ENCODE measurements at places on chromosomes 7 and 10.

GRCh38 chr10:82089327-82089726 is 214.3 kb downstream of the NRG3 start:
- no peak for DNase-seq

DNA sequence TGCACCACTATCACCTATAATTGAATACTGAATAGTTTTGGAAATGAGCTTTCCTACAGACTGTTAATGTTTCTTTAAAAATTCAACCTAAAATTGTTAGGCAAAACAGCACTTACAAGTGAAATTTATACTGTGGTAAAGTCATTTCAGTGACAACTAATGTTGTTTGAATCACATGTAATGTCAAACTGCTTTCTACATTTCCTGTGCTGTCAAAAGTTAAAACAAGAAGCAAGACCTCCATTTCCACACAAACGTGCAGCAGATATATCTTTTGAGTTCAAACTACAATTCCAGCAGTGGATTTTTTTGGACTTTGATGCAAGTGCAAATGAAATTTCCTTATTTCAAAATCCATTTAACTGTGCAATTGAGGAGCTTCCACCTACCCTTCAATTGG is 199.8 kb downstream of the RNLS start:
- DNase-seq, result no peak

GRCh38 chr7:119197877-119198527 is 973.5 kb downstream of the ANKRD7 start:
- DNase-seq, result no peak

DNA sequence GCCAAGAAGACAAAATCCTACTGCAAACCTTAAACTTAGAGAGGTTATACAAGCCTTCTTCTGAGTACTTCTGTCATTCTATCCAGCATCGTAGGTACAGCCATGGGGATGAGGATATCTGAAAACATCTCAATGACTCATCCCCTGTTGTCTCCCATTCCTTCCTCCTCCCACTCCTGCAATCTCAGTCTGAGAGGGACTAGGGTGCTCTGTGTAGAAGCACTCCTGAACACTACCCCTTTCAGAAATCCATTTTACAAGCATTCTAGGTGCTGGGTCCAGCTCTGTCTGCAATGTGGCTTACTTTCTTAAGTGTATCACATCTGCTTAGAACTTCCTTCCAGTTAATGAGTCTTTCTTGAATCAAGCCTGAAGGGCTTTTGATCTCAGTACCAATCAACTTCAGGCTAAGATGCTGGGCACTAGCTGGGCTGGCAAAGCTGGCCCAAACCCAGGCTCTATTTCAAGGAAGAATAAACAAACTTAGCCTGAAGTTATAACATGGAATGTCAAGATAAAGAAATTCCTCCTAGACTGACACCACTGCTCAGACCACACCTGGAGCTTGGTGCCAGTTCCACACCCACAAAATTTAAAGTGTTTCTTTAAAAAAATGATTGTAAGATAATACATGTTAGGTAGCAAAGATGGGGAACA is 270.3 kb upstream of the AOAH start:
- no peak for DNase-seq

- peak; percentile 95 for DNase-seq
Observed at GRCh38 chr10:35195361-35196306, 69.0 kb downstream of the CREM start.

GRCh38 chr7:111272092-111272491 is 181.2 kb downstream of the LRRN3 start:
- no peak for DNase-seq

DNA sequence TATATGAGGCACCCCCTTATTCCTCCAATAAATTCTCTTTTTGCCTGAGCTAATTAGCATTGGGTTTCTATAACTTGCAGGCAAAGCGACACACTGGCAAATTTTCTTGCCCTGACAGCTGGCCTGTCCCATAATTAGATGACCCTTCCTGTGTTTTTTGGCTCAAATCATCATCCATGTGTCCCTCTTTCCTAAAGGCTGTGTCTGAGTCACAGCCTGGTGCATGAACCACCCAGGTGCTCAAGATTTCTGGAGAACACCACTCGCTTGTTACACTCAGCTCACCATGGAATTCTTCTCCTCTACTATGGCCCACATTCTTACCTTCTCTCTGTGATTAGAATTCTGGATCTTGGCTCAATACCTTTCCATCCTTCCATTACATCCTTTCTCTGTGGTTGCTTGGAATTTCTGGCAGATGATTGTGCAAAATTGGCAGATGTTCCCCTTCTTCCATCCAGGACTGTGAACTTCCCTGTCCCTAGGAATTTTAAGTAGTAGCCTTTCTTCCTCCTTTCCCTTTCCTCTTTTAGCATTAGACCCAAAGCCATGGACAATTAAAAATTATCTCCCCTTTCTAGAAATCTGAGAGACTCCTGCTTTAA is 116.0 kb upstream of the ANKRD1 start:
- no peak for DNase-seq

- DNase-seq, result no peak
Observed at GRCh38 chr10:94038024-94038423, 44.3 kb downstream of the PLCE1 start.

Data from CD4-positive, alpha-beta T cell treated with Interleukin-17A for 1 hour (primary cell).